C1 segment of cervical spinal cord (tissue), 14 donors: ENCODE measurements at places on chromosomes 11 and 22.
A peak's percentile ranks its signal among the peaks of the same experiment; 100 is the strongest.

GRCh38 chr11:60862171-60862570 is 5.2 kb upstream of the ZP1 start:
- DNase-seq: no peak

DNA sequence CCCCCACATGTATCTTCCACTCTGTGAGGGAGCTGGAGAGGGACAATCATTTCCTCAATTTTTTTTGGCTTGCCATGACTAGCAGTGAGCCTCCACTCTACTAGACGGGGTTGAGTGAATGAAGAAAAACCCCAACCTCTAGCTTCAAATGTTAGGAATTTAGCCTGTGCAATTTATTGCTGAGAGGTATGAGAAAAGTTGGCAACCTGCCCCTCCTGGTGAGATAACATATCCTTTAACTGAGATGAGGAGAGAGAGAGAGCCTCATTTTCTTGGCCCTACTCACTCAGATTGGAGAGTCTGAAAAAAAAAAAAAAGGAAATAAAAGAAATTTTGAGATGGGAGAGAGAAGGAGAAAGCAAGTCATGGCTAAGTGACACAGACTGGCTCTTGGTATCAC is 218.2 kb upstream of the CARD18 start:
- DNase-seq: no peak

GRCh38 chr11:116993599-116993998 is 104.6 kb downstream of the SIK3 start:
- no peak for DNase-seq

- DNase-seq: peak; percentile 70
These were observed 33.4 kb upstream of the GLYATL1 start for GRCh38 chr11:58905721-58906547.

DNA sequence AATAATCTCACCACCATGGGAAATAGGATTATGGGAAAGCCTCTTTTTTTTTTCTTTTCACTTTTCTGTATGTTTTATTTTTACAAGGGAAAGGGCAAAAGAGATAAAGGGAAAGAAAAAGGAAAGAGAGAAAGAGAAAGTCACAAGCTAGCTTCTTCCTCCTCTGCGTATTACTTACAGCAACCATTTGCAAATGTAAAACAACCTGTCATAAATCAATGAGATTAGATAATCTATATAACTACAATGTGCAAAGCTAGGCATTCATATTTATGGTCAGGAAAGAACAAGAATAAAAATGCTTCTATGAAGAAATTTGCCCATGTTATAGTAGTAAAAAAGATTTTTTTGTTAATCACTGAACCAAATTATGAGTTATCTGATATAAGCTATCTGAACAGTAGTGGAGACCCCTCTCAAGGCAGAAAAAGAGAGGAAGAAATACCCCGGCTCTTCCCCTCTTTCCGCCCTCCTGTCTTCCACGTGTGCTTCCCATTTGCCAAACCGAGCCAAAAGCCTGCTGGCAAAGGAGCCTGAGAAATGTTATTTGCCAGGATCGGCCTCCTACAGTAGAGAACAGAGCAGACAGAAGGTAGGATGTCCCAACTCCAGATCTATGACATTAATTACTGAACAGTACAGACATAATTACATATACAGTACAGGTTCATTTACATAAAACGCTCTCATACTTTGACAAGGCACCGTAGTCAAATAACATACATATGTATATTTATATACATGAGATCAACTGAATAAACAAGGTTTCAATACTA is 50.2 kb downstream of the ARHGAP32 start:
- no peak for DNase-seq

DNA sequence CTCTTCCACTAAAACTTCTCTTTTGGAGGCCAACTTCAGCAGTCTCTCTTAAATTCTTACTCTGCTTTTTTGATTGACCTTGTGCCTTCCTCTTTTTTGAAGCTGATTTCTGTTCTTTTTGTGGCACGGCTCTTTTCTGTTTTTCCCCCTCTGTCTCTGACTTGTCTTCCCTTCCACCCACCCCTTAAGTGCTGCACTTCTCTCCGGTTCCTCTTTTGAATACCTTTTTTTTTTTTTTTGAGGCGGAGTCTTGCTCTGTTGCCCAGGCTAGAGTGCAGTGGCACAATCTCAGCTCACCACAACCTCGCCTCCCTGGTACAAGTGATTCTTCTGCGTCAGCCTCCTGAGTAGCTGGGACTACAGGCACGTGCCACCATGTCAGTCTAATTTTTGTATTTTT is 211.9 kb downstream of the BLID start:
- no peak for DNase-seq

DNA sequence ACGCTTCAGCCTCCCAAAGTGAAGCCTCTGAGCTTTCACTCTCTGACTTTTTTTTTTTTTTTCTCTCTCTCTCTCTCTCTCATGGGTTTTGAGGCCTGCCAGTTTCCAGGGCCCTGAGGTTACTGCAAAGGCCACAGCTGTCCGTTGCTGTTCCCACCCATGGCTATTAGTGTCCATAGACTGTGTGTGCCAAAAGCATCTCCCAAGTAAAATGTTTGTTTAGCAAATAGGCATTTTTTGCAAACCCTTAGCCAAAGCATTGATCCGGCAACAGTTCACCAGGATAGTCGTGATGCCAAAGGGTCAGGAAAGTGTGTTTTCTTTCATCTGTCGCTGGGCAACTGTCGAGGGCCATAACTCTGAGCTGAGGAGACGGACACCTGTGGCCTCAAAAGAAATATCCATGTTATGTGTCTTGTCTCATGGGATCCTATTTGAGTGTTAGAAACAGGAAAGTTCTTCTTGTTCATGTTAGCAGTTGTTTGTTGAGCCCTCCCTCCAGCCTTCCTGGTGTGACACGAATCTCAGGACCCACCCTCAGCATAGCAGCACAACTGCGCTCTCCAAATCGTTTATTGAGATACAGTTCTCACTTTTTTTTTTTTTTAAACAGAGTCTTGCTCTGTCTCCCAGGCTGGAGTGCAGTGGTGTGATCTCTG is 18.4 kb downstream of the FADS2 start:
- DNase-seq: no peak

GRCh38 chr11:104665641-104666040 is 232.6 kb downstream of the CASP12 start:
- DNase-seq: no peak

GRCh38 chr11:26928582-26928981 is 65.3 kb upstream of the FIBIN start:
- no peak for DNase-seq

DNA sequence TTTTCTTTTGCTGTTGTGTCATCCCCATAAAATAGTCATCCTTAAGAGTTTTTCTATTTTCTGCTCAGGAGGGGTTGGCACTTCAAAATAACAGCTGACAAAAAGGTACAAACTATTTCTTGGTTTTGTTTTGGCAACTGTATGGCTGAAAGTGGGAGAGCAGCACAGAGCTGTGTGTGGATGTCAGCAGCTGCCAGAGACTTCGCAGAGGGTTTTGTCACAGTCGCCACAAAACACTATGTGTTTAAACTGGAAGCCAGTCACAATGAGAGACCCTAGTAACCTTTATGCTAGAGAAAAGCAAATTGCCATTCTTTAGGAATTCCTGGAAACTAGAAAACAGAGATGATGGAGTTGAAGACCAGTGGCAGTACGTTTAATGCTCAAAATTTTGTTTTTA is 189.6 kb upstream of the CCDC90B start:
- no peak for DNase-seq

DNA sequence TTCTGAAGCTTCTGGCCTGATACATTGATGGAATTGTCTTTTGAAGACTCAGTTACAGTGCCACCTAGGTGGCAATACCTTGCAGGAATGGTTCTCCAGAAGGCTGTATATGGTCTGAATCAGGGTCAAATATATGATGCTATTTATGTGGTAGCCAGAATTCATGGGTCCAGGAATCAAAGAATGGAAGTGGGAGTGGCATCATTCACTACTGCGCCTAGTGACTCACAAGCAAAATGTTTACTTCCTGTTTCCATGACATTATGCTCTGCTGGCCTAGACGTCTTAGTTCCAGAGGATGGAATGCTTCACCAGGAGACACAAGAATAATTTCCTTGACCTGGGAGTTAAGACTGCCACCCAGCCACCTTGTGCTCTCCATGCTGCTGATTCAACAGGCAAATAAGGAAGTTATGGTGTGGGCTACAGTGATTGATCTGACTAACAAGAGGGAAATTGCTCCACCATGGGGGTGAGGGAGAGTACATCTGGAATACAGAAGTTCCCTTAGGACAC is 491.8 kb downstream of the ETS1 start:
- no peak for DNase-seq

DNA sequence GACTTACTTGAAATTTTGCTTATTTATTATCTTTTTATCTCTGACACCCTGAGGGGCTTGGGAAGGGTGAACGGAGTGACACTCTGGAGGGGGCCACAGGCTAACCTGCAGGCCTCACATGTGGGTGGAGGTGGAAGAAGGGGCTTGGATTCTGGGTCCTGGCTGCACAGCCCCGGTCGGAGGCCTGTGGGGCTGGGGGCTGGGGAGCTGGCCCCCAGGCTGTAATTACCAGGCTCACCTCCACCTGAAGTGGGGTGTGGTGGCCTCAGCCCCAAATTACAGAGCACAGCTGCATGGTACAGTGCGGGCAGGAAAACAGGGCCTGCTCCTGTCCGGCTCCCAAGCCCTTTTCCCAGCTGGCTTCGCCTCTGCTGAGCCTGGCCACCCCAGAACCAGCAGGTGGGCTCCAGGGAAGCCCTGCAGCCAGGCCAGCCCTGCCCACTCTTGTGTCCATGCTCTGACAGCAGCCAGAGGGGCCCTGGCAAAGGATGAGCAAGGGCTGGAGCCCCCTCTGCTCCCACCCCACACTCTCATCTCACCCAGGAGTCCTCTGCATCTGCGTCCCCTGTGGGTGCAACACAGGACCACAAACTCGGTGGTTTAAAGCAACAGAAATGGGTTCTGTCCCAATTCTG is 48.0 kb downstream of the IGF2 start:
- no peak for DNase-seq

DNA sequence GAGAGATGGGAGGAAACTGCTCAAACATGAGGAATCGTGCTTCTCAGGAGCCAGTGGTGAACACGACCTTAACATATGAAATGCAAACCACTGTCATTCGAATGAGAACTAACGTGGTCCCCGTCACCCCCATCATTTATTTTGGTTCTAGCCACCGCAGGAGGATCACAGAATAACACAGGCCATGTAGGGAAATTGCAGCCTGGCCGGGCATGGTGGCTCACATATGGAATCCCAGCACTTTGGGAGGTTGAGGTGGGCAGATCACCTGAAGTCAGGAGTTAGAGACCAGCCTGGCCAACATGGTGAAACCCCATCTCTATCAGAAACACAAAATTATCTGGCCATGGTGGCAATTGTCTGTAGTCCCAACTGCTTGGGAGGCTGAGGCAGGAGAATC is 27.1 kb downstream of the KRTAP5-5 start:
- DNase-seq: no peak

DNA sequence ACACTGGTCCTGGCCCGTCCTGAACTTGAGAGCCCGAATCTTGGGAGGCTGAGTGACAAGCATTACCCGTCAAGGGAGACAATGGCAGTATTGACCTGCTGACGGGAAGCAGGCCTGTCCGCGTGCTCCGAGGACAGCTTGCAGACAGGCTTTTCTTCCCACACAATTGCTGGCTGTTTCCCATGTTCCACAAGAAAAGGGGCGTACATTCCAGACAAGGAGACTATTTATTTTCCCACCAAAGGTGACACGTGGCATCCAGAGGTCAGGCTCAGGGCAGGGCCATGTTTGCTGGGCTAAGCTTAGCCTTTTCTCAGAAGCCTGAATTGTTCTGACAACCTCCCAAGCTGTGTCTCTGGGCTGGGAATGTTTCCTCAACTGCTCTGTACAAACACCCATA is 86.9 kb upstream of the SPON1 start:
- DNase-seq: no peak

- peak; percentile 49 for DNase-seq
These were observed 5.4 kb downstream of the PLA2G6 start for GRCh38 chr22:38176170-38176741.

DNA sequence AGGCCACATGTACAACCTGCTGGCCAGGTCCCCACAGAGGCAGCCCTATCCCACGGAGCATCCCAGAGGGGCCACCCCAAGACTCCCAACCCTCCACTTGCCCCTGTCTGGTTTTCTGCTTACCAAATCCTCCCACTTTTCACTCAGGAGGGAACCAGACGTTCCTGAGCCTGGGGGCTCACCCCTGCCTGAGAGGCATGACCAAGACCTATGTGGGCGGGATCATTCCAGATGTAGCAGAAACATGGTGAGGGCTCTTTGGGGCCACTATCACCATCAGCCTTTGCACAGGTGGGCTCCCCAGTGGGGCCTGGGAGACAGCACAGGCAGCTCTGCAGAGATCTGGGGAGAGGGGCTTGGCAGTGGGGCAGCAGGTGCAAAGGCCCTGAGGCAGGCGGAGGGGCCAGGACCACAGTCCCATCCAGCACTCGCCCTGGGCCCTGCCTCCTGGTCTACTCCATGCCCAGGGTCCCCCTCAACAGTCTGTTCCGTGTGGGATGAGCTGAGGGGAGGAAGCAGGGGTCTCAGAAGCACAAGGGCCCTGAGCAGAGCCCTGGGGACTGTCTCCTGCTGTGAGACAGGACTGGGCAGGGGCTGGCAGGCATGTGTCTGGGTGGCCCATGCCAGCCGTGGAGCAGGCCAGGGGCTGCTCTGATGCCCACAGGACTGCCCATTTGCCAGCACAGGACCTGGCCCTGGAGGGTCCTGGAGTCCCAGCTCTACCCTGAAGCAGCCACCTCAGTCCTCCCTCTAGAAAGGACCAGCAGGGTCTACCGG is 9.4 kb downstream of the PIM3 start:
- DNase-seq: no peak

- DNase-seq: no peak
These were observed 517.9 kb upstream of the RAG2 start for GRCh38 chr11:37115963-37116362.

DNA sequence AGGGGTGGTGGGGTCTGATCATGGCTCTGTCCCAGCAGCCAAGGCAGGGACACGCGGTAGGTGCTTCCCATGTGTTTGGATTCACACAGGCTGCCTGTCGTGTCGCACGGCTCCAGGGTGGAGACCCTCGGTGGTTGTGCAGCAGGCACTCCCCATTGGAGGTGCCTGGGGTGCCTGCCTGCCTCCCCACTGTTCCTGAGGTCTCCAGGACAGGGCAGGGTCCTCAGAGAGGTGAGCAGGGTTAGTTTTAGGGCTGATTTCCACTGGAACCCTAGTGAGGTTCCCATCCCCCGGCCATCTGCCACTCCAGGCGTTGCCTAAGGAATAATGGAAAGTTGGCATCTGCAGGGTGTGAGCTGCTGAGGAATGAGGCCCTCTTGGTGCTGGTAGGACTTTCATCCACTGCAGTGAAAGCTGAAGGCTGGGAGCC is 32.3 kb downstream of the OSBPL5 start:
- DNase-seq: no peak

DNA sequence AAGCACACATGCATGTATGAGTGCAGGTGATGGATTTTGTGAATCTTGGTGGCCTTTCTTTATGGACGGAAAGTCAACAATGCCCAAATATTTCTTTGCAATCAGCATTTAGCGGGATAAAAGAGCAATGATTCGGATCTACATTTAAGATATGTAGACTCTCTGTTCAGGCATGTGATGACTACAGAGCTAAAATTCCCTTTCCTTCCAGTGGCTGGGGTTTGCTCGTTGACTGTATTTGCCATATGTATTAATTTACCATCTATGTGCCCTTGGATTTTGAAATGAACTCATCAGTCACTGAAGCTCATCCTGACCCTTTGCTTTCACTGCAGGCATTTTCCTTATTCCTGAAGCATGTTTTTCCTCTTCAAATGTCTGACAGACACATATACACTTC is 13.6 kb downstream of the BLID start:
- DNase-seq: no peak
